ENCODE measurements at places on chromosomes 6 and 20. TPM values are rescaled to one million over a fixed set of nuclear protein-coding genes. Genes with fewer than 3 reads are reported as not detected.

Gene TSPYL1
- total RNA-seq, result 72.4 TPM

Gene ETV7
- not detected for total RNA-seq

Gene VNN1
- 0.13 TPM for total RNA-seq

Gene TPD52L1
- total RNA-seq, result 318 TPM

Gene GPX5
- total RNA-seq, result not detected

Gene C20orf202
- not detected for total RNA-seq

Gene TPBG
- total RNA-seq, result 120 TPM

Measured in bronchial epithelial cell (primary cell).